ENCODE measurements at places on chromosomes 6 and 20. TPM values are rescaled to one million over a fixed set of nuclear protein-coding genes. Genes with fewer than 3 reads are reported as not detected.

DNA sequence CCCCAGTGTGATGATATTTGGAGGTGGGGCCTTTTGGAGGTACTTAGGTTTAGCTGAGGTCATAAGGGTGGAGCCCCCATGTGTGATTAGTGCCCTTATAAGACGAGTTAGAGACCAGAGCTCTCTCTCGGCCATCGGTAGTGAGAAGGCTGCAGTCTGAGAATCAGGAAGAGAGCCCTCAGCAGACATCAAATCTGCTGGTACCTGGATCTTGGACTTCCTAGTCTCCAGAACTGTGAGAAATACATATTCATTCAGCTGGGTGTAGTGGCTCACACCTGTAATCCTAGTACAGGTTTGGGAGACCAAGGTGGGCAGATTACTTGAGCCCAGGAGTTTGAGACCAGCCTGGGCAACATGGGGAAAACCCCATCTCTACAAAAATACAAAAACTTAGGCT is 48.7 kb upstream of the DDR1 start:
- no peak for DNase-seq

Gene WFDC8
- not detected for total RNA-seq

GRCh38 chr6:7761051-7761450 is 35.2 kb downstream of the BMP6 start:
- no peak for DNase-seq

Gene GCNT2
- 4.0 TPM for total RNA-seq

DNA sequence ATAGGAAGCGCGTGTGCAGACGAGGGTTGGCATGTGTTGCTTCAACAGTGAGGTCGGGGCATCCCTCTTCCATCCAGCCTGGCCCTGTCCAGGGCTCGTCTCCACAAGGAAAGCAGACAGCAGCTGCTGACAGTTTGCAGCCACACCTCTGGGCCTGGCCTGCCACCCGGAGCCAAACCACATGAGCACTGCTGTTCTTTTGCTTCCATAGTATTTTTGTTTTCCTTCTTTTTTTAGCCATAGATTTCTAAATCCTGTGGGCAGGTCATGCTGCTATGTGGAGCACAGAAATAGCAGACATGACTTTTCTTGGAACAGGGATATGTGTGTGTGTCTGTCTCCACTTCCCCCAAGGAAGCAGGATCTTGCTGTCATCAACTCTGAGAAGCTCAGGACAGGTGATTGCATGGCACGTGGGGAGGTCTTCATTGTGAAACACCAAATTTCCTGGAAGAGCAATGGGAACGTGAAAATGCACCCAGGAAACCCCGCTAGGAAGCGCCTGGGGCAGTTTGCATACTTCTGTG is 167.4 kb downstream of the DTNBP1 start:
- DNase-seq = no peak

DNA sequence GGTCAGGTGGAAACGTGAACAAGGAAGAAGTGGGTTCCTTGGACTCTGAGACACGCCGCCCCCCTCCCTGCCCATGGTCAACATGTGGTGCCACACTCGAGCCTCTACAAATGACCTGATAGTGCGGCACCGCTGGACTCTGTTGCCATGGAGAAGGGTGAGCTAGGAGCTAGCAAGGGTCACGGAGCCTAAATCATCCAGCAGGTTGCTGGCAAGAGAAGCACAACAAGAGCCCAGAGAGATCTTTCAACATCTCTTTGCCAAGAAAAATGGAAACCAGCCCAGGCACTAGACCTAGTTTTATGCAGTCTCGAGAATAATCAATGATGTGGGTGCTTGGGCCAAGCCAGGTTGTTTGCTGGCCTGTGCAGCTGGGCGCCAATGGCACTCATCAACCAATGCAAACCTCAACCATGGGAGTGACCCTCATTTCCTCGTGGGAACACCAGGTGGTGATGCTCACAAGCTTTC is 69.5 kb downstream of the NOL4L start:
- no peak for DNase-seq

DNA sequence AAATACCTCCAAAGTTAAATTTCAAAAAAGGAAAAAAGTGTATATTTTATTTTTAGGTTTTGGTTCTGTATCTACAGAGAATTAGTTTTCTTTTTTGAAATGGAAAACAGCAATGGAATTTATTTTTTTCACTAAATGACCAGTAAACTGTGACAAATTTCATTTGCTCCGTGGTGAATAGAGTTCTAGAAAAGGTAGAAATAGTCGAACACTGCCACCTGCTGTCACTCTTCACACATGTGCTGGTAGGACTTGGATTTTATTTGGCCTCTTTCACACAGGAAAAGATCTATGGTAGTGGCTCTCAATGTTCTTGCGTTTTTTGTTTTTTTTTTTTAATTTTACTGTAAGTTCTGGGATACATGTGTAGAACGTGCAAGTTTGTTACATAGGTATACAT is 312.5 kb downstream of the EYA4 start:
- peak; percentile 40 for DNase-seq

Gene HAO1
- total RNA-seq = not detected

GRCh38 chr6:28953585-28954258 is 29.9 kb upstream of the TRIM27 start:
- no peak for DNase-seq

- no peak for DNase-seq
Observed at GRCh38 chr6:156999762-157000161, 222.6 kb downstream of the ARID1B start.

Gene ELOVL2
- 1.0 TPM for total RNA-seq

DNA sequence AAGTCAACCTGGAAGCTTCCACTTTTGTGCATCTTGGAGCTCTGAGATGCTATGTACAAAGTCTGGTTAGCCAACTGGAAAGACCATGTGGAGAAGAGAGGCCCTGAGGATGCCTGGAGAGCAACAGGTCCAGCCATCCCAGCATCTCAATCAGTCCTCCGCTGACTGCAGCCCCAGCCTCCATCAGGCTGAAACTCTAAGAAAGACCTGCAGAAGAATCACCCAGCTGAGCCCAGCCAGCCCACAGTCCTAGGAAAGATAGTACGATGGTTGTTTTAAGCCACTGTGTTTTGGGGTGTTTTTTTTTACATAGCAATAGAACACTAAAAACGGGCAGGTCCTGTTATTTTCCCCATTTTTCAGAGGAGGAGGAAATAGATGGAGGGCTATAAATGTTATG is 84.0 kb downstream of the NCR2 start:
- no peak for DNase-seq

Measured in adrenal gland (tissue), 19 donors.